ENCODE measurements at places on chromosomes 7 and 10.

- DNase-seq, result no peak
These were observed 420.3 kb downstream of the PHTF2 start for GRCh38 chr7:78218876-78219275.

DNA sequence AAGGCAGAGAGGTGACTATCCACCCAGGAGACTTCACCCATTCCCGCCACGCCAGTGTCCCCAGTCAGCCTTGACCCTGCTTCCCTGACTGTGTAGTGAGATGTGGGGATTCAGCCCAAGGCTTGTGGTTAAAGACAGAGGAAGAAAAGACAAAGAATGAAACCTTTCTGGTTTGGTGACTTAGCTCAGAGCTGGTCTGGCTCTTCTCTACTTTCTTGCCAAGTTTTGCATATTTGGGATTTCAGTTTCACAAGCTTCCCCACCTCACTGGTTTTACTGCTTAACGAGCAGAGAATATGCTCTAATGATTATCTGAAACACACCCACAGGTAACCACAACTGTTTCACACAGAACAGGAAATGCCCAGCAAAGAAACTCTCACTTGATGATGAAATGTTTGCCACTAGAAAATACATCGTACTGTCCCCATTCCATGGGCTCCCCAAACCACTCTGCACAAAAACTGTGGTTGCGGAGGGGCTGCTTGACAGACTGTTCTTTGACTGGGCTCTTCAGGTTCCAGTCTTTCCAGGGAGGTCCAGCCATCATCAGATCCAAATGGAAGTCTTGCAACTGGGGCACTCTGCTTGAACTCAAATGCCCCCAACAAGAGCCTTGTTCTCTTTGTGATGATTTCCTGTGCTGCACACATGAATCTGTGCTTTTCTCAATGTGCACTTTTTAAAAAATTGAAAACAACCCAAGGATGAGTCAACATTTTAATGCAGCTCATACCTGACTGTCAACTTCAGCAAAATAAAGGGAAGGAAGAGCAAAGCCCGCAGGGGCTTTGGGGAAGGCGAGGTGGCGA is 95.5 kb downstream of the CTBP2 start:
- DNase-seq, result no peak

DNA sequence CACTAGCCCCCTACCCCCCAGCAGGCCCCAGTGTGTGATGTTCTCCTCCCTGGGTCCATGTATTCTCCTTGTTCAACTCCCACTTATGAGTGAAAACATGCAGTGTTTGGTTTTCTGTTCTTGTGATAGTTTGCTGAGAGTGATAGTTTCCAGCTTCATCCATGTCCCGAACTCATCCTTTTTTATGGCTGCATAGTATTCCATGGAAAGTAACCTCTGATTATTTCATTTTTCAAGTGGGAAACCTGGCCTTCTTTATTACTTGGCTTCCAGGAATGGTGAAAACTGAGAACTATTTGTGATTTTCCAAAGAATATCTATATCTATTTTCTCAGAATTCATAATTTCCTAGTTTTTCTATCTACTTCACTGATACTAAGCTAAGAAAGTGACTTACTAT is 235.0 kb downstream of the MTERF1 start:
- no peak for DNase-seq

DNA sequence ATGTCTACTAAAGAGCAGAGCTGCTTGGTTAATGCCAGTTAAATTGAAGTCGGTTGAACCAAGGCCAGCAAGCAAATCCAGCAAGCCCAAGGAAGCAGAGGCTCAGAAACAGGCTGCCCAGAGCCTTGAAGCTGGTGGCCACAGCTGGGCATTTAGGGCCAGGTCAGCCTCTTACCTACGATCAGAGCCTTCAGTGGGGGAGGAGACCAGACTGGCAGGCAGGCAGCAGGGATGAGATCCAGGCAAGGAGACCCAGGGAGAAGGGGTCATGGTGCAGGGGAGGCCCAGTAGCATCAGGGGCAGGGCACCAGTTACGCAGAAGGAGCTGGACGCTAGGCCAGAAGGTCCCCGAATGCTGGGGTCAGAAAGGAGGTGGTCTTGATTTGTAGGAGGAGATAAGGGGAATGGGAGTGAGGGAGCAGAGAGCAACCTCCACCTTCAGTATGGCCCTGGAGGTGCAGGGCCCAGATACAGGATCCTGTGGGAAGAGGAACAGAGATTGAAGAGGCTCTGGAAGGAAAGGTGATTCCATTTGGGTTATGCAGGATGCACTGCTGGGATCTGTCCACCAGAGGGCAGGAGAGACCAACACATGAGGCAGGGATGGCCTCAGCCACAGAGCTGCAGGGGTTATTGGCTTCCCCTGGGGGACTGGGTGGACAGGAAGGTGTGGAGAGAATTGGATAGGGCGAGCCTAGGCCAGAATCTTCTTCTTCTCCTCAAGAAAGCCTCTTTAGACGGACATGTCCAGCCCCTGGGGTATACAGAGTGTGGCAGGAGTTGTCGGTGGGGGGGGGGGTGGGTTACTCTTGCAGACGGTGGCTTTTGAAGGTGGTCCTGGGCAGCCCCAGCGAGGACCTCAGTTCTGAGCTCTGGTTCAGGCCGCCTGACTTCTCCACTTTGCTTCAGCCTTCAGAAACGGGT is 132.6 kb upstream of the PODXL start:
- peak; percentile 33 for DNase-seq

DNA sequence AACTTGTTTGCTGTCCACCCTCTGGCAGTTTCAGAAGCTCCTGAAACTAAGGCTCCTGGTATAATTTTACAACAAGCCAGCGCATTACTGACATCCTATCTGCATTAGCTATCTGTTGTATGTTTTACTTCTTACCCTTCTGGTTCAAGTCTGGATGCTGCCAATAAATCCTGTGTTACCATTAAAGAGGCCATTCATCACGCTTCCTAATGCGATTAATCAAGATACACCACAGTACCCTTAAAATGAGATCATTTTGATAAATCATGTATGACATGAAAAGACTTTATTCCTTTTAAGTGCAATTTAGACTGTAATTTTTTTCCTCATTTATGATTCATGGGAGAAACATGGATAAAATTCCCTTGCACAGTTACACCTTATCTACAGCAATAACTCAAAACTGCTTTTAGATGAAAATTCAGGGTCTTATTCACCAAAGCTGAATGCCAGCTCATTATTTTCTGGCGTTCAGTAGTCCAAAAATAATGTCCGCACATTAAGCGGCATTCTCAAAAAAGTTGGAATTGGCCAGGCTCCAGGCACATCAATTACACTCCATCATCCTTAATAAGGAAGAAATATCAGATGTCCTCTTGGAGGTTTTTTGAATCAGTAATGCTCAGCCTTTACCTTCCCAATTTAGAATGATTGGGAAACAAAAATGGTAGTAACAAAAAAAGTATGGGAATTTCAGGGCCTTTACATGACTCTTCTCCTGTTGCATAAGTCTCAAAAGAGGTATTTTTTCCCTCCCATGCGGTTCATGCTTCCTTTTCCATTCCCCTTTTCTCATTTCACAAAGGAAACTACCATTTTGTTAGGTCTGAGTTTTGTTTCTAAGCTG is 878.5 kb downstream of the LRMDA start:
- DNase-seq, result no peak

GRCh38 chr7:32577421-32577820 is 82.1 kb downstream of the AVL9 start:
- no peak for DNase-seq

- no peak for DNase-seq
These were observed 118.0 kb upstream of the PDSS1 start for GRCh38 chr10:26579256-26580063.

GRCh38 chr10:63544418-63544817 is 23.2 kb downstream of the REEP3 start:
- DNase-seq, result no peak
